Stimulated activated CD8-positive, alpha-beta memory T cell treated with anti-CD3 and anti-CD28 coated beads, Interleukin-2, amount 100 ng/mL, for 1 hour (primary cell): ENCODE measurements at places on chromosomes 7 and 10.

GRCh38 chr7:17951742-17952254, 11.5 kb upstream of the SNX13 start:
- no peak for DNase-seq

GRCh38 chr10:224571-224970, 89.3 kb downstream of the ZMYND11 start:
- DNase-seq = no peak

DNA sequence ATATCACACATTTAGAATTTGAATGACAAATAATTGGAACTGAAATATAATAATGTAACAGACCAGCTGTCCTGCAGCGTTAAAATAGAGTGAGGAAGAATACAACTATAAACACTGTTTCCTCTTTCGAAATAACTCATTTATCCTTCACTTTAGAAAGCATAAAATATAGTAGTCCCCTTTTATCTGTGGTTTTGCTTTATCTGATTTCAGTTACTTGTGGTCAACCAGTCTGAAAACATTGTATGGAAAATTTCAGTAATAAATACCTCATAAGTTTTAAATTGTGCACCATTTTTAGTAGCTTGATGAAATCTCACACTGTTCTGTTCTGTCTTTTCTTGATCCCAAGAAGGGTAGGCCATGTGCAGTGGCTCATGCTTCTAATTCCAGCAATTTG, 31.7 kb downstream of the POLR1F start:
- DNase-seq = no peak

DNA sequence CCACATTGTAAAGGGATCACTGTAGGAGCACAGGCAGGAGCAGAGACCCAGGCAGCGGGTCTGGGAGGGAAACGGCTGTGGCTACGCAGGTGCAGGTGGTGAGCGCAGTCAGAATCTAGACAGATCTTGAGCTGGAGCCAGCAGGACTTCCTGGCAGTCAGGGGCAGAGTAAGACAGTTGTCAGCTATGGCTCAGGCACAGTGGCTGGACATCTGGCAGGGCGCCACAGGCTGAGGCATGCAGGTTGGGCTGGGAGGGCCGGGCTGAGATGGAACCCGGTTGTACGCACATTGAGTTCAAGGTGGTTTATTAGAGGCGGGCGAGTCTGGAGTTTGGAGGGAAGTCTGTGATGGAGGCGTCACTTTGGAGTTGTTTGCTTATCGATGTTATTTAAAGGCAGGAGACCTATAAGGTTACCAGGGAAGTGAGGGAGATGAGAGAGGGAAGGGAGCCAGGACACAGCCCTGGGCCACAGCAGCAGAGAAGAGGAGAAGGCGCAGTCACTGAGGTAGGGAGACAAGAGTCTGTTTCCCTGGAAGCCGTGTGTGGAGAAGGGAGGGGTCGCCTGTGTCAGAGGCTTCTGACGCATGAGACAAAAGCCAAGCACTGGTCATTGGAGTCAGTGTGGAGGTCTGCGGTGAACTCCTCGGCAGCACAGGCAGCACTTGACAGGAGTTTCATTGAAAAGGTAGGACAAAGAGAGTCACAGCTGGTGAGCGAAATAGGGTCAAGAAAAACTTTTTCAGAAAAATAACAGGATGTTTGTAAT, 73.8 kb downstream of the LANCL2 start:
- DNase-seq = no peak

GRCh38 chr7:121797657-121798452, 75.1 kb upstream of the PTPRZ1 start:
- DNase-seq = no peak

DNA sequence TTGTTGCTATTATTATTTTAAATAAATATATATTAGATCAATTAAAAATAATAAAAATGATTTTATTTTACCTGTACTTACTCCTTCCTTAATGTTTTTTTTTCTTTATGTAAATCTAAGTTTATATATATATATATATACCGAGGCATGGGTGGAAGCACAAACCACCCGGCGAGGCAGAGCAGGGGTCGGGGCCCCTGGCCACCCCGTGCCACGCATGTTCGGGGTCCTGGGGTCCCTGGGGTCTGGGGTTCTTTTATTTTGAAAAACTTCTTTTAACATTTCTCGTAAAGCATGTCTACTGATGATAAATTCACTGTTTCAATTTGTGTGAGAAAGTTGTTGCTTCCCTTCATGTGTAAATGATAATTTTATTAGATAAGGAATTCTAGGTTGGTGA, 976.1 kb downstream of the REEP3 start:
- no peak for DNase-seq

- no peak for DNase-seq
Measured at GRCh38 chr10:28449926-28450325, 83.0 kb upstream of the WAC start.
